ENCODE measurements at places on chromosomes 3 and 15. TPM values are rescaled to one million over a fixed set of nuclear protein-coding genes. Genes with fewer than 3 reads are reported as not detected.

GRCh38 chr15:90016721-90017120 is 15.6 kb downstream of the ZNF710 start:
- no peak for DNase-seq

DNA sequence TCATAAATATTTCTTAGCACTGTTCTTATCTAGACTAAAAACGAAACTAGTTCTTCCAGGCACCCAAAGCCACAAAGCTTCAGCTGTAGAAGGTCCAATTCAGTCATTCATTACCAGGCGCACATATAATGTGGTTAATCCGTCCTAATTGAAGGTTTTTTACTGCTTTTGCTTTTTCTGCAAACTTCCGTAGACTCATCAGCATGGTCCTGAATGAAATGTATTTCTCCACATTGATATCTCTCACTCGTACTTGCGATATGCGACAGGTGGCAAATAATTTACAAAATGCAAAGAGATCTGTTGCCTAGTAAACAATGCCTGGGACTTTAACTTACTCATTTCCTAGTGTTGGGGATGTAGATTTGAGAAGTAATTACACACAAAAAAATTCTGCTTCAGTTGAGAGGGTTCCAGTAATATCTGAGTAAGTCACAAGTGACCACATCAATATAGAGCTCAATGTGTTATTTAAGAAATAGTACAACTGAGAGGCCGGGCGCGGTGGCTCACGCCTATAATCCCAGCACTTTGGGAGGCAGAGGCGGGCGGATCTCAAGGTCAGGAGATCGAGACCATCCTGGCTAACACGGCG is 75.0 kb upstream of the MBNL1 start:
- DNase-seq = no peak

GRCh38 chr3:41457176-41457575 is 257.9 kb downstream of the CTNNB1 start:
- no peak for DNase-seq

GRCh38 chr3:28951772-28952556 is 328.9 kb upstream of the RBMS3 start:
- DNase-seq = no peak

Gene MUC20
- total RNA-seq = not detected

Gene SLC28A2
- total RNA-seq = not detected
